Natural killer cell (primary cell): ENCODE measurements at places on chromosomes 5 and 9.

DNA sequence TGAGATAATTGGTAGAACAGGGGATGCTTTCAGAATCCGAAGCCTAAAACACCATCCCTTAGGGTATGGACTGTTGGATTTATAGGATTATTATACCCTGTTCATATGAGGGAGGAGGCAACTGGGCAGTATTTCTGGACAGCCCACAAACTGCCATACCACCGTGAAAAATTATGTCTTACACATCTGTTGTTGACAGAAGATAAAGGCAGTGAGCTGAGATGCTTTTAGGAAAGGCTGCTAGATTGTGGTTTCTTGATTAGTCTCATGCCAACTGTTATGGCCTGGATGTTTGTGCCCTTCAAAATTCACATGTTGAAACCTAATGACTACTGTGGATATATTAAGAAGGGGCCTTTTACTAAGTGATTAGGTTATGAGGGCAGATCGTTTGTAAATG, 83.7 kb upstream of the DHFR start:
- DNase-seq: no peak

DNA sequence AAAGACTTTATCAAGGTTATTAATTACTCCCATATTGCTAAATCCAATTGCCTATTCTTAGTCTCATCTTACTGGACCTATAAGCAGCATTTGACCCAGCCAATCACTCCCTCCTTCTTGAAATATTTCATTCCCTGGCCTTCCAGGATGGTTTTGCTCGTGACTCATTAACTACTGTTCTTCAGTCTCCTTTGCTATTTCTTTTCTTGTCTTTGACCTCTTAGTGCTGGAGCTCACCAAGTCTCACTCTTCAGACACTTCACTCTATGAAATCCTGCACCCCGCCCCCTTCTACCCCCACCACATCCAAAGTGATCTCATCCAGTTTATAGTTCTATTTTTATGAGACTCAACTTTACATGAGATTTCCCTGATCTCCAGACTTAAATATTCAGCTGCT, 803.1 kb upstream of the WWC1 start:
- DNase-seq: no peak

DNA sequence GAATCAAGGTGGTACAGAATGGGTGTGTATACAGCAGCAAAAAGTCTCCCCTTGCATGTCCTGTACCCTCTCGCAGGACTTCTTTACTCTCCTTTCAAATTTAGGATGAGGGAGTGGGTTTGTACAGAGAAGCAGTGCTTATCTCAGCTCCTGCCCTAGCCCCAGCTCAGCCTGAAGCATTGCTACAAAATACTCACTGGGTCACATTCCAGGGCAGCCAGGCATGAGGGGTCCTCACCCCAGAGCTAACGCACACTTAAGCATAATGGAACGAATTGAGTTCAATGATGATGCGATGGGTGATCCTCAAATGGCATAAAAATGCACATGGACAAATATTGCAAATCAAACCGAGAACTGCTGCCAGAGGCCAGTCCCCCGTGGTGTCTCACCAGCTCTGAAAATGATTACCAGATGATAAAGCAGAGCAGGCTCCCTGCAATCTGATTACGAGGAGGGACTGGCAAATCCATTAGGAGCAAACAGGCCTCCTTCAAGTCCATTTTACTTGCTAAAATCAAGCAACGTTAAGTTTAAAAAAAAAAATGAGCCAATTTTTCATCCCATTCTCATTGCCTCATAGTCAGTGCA, 231.6 kb upstream of the TAS2R1 start:
- no peak for DNase-seq

DNA sequence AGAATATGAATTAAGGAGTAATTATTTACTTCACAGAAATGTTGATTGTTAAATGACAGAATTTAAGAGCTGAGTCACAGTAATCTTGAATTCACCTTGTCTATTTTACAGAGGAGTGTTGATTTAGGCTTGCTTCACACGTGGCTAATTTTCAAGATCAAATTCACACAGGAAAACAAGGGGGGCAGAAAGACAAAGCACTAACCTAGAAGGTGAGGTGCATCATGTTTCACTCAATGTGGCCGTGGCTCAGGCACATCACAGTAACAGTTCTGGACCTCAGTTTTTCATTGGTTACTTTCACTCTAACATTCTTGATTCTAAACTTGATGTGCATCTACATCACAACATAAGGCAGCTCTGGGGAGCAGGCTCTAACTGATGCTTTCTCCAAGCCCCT, 69.6 kb upstream of the GNAQ start:
- no peak for DNase-seq

- no peak for DNase-seq
Measured at GRCh38 chr5:13081116-13081515, 863.4 kb downstream of the DNAH5 start.

DNA sequence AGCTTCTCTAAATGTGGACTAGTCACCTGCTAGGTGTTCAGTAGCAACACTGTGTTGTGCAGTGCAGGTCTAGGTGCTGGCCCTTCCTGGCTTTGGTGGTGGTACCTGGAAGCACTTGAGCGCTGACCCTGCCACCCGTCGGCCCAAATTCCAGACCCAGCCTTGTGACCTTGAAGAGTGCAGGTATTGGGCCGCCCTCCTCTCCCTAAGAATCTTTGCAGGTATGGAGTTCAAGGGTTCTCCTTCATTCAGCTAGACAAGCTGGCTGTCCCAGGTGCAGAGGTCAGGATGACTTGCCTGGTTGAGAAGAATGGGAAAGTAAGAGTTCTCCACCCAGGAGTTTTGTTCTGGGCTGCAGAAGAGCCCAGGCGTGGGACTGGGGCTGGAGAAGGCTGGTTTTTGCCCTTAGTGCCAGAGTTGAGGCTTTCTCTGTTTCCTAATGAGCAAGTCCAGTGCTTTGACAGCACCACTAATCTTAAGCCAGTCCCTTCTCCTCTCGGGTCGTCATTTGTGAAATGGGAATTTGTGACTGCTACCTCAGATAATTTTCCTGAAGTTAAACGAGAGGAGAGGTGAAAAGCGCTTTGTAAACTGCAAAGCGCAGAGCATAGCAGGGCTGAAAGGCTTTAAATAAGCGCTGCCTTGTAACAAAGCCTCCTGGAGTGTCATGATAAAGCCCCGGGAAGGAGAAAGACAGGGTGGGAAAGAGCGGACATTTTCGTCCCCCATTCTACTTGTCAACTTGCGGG, 4.0 kb downstream of the FOXE1 start:
- DNase-seq: no peak

- no peak for DNase-seq
Measured at GRCh38 chr5:138874771-138875551, at the start of gene LRRTM2. TSS of gene LRRTM2 (minus strand) at chr5:138875335. CDS start at chr5:138874911, 424 bp downstream.

DNA sequence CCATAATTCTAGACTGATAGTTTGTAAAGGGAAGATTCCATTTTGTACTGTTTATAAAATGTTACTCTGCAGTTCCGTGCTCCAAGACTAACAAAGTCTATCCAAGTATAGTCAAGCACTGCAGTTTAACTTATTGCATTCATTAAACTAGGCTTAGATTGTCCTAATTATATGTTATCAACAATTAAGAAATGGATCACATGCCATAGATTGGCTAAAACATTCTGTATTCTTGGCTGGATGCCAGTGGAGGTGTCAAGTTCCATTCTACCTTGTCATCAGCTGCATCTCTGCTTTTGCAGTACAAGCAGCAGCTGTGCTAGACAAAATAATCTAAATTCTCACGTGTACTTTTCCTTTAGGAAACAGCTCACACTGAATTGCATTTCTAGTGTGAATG, 69.4 kb upstream of the MEF2C start:
- DNase-seq: no peak

- no peak for DNase-seq
Measured at GRCh38 chr9:28318515-28318914, 745.2 kb upstream of the C9orf72 start.

DNA sequence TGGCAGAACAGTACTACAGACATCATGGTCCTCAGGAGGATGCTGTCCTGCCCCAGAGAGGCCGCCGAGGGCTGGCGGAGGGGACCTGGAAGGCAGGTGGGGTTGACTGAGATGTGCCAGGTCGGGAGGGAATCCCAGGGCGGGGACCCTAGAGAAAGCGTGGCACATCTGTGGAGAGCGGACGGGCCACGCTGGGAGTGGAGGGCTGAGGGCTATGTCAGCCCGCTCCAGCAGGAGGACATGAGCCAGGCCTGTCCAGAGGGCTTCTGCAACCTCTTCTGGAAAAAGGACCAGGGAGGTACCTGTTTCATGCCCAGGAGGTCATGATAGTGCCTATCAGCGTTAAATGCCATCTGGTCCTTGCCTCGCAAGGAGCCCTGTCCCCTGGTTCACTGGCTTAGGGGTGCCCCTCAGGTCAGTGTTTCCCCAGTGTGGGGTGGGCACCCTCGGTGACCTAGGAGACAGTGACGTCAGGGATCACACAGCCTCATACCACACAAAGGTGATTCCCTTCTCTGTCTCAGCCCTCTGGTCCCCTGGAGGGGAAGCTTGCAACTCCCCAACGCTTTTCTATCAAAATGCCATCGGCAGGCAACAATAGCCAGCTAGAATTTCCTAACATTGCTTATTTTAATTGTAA, 103.6 kb upstream of the IER5L start:
- no peak for DNase-seq

- DNase-seq: no peak
Measured at GRCh38 chr5:75262271-75262670, 25.6 kb upstream of the ANKRD31 start.
